ENCODE measurements at places on chromosomes 16 and 17. TPM values are rescaled to one million over a fixed set of nuclear protein-coding genes. Genes with fewer than 3 reads are reported as not detected.
A peak's percentile ranks its signal among the peaks of the same experiment; 100 is the strongest.

GRCh38 chr16:11587643-11588247 is 1.0 kb upstream of the LITAF start:
- no peak for DNase-seq

GRCh38 chr16:85328676-85329058 is 216.4 kb upstream of the CIBAR2 start:
- no peak for DNase-seq

DNA sequence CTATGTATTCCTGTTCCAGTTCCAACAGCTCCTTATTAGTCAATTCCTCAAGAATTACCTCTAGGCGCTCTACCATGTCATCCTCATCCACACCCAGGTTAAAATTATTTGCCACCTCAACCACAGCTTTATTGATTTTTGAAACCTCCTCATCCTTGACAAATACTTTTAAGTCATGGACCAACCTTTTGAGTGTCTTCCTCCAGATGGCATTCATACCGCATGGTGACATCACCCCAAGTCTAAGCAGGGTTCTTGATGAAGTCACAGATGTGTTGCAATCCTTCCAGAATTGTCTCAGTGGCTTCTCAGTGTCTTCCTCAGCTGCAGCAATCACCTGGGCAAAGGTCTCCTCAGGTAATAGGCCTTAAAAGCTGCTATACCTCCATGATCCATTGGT is 40.1 kb downstream of the BCL7C start:
- no peak for DNase-seq

- no peak for DNase-seq
These were observed at the start of gene ALDH3A1 for GRCh38 chr17:19747829-19748806. ALDH3A1 (minus strand) TSS chr17:19748298; CDS start chr17:19745129, 3,169 bp downstream.

DNA sequence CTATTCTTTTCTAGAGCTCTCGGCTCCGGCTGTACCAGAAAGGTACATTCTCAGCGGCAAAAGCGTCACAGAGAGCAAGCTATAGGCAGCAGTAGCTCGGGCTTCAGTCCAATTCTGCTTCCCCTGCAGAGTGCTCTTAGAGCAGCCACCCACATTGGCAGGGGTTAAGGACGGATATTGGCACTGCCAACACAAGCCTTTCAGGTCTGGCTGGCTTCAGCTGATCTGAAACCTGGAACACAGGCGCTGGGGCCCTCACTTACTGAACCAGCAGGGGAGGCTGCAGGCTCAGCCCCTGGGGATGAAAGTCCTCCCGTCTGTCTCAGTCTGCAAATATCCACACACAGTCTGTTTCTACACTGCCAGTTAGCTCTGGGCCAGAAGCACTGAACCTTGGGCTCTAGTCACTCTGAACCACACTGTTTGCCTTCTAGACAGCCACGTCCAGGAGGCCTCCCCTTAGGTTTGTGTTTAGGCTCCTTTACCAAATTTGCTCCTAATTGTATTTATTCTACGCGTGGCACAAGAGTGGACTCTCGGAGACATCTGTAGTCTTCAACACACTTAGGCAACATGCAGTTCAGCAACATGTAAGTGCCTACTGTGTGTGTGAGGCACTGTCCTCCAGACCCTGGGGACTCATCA is 40.1 kb downstream of the HIC1 start:
- peak; percentile 82 for DNase-seq

DNA sequence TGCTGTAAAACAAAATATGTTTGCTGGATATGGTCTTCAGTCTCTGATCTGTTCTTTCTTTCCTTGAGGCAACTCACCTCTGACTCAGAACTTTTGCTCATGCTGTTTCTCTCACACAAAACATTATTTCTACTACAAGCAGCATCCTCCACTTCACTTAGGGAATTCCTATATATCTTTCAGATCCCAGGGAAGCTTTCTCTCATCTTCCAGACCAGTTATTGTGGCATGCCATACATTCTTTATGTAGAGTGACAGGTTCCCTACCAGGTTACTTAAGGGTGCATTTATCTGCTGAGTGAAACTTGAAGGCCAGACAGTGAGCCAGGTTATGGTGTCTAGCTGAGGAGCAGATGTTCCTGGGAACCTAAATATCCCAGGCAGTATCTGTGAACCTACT is 1226.0 kb downstream of the CDH8 start:
- no peak for DNase-seq

DNA sequence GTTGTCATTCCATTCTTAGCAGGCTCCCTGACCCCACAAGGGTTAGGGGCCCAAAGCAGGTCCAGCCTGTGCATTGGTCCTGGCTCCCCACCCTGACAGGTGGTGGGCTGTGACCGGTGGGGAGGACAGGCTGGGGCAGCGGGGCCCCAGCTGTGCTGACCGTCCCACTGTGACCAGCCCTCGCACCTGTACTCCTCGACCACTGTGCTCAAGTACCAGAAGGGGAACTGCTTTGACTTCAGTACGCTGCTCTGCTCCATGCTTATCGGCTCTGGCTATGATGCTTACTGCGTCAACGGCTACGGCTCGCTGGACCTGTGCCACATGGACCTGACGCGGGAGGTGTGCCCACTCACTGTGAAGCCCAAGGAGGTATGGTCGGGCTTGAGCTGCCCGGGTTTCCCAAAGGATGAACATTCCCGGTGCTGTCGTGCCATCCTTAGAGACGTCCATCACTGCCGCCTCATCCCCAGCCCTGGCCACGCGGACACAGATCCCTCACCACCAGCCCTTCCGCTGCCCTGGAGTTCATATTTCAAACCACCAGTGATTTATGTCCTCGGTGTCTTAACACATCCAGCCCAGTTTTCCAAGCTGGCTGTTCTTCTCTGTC is 7.3 kb downstream of the DRC7 start:
- peak; percentile 68 for DNase-seq

- no peak for DNase-seq
These were observed 256.6 kb downstream of the HS3ST3B1 start for GRCh38 chr17:14557480-14557879.

GRCh38 chr16:75138636-75139035 is 9.7 kb upstream of the ZFP1 start:
- DNase-seq, result no peak

- DNase-seq, result no peak
These were observed 106.3 kb downstream of the PRKCB start for GRCh38 chr16:23941963-23942564.

- DNase-seq, result peak; percentile 93
These were observed 39.8 kb upstream of the RASD1 start for GRCh38 chr17:17535957-17536356.

- DNase-seq, result no peak
These were observed 305.1 kb upstream of the GOT2 start for GRCh38 chr16:59039066-59039720.

DNA sequence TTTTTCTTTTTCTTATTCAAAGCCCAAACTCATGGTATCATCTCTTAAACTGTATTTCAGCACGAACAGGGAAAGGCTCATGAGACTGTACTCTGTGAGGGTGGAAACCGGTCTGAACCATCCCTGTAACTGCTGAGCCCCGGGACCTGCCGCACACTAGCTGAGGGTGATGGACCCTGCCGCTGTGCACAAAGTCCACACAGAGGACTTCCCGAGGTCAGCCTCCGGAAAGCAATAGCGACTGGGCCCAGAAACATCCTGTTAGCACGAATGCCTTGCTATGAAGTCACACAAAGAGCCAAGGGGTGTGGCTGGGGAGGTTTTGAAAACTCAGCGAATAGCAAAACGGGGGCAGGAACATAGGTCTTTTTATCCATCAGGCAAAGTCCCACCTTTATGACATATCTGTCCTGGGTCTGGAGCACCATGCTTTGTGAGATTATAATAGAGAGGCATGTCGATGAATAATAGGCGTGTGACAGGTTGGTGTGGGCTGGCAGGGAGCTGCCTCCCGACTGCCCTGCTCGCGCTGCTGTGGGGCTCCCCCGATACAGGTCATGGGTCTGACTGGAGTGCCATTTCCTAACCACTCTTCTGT is 33.4 kb downstream of the CDK5R1 start:
- no peak for DNase-seq

GRCh38 chr17:6070913-6071511 is 833 bp downstream of the WSCD1 start:
- no peak for DNase-seq

- no peak for DNase-seq
These were observed 8.7 kb downstream of the THRA start for GRCh38 chr17:40071313-40072039.

GRCh38 chr17:44112284-44113280 is 10.9 kb downstream of the HDAC5 start:
- peak; percentile 79 for DNase-seq

- DNase-seq, result no peak
These were observed 74.8 kb downstream of the USP31 start for GRCh38 chr16:23074423-23074822.

- DNase-seq, result no peak
These were observed 350.1 kb upstream of the TNRC6C start for GRCh38 chr17:77608431-77608830.

GRCh38 chr16:56451753-56452689 is 667 bp downstream of the OGFOD1 start:
- DNase-seq, result no peak

- DNase-seq, result no peak
These were observed 24.2 kb upstream of the CHMP6 start for GRCh38 chr17:80967404-80967872.

DNA sequence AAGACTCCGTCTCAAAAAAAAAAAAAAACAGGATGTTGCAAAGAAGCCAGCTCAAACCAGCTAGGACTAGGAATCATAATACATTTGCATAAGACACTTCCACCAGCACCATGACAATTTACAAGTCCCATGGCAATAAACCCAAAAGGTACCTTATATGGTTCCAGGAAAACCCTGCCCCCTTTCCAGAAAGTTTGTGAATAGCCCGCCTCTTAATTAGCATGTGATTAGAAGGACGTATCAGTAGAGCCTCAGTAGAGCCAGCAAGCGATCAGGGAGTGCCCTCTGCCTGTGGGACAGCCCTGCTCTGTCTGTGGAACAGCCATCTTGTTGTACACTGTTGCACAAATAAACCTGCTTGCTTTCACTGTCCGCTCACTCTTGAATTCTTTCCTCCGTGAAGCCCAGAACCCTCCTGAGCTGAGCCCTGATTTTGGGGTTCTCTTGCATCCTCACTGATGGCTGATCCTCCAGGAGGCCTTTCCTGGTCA is 14.0 kb downstream of the NUPR1 start:
- DNase-seq, result no peak

- no peak for DNase-seq
These were observed 615 bp downstream of the CARMIL2 start for GRCh38 chr16:67645397-67646121.

The GAST gene
- total RNA-seq, result not detected

The TBX2 gene
- 17.2 TPM for total RNA-seq

The CAMKK1 gene
- total RNA-seq, result 5.2 TPM

The ABCC12 gene
- total RNA-seq, result not detected

The MT1H gene
- not detected for total RNA-seq

The SEPTIN1 gene
- 2.2 TPM for total RNA-seq

The GP1BA gene
- not detected for total RNA-seq

The SDR42E2 gene
- not detected for total RNA-seq

The UMOD gene
- total RNA-seq, result not detected

Measured in cardiac septum (tissue), 1 donor.